MCF 10A (cell line): ENCODE measurements at places on chromosomes 16 and 17. TPM values are rescaled to one million over a fixed set of nuclear protein-coding genes. Genes with fewer than 3 reads are reported as not detected.
A peak's percentile ranks its signal among the peaks of the same experiment; 100 is the strongest.

- H3K36me3 ChIP-seq = peaks cover 42% of the 10 kb centered on the region
- H3K27ac ChIP-seq = peak overlapping the region; percentile 74
- H3K4me3 ChIP-seq = peak overlapping the region; percentile 90
- H3K27me3 ChIP-seq = no peaks in the 10 kb centered on the region
Measured at GRCh38 chr17:68248891-68249290, 1.0 kb downstream of the AMZ2 start.

- H3K36me3 ChIP-seq = no peaks in the 10 kb centered on the region
- no peak overlapping the region for H3K4me3 ChIP-seq
- DNase-seq = no peak
- H3K27ac ChIP-seq = no peak overlapping the region
- H3K27me3 ChIP-seq = no peaks in the 10 kb centered on the region
- no peaks in the 10 kb centered on the region for H3K4me1 ChIP-seq
Measured at GRCh38 chr16:1047801-1048200, 24.7 kb upstream of the SSTR5 start.

The TBC1D24 gene
- 7.6 and 8.1 TPM in 2 replicates for total RNA-seq

- no peak for DNase-seq
- peaks cover 6% of the 10 kb centered on the region for H3K4me1 ChIP-seq
- H3K27me3 ChIP-seq = no peaks in the 10 kb centered on the region
- no peaks in the 10 kb centered on the region for H3K36me3 ChIP-seq
- no peak overlapping the region for H3K27ac ChIP-seq
Measured at GRCh38 chr17:78258323-78259191, 27.1 kb downstream of the TMEM235 start.

DNA sequence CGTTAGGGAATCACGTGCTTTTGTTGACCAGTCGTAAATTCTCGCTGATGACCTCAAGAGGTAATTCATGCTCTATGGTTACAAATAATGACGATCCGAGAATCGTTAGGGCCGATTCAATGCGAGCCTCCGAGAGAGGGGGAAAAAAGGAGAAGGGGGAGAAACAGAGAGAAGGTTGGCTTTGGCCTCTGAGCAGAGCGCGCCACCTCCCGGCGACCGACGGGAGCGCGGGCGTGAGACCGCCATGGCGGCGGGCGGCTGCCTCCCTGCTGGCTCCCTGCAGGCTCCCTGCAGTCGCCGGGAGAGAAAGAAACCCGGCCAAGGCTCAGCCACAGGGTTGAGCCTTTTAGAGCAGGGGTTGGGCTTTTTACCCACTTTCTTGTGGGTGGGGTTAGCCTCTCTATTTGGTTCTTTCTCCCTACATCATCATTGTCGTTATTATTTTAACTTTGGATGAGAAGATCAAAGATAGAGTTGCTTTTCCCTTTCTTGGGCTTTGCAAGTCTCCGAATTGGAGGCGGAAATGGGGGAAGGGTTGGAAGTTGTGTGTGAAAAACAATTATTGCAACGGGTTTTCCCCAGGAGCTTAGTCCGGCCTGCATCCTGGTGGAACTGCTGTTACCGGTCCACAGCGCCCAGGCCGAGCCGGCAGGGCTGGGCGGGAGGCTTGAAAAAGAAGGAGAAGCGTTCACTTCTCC, 410 bp upstream of the HOXB5 start:
- H3K27me3 ChIP-seq = peaks cover 26% of the 10 kb centered on the region
- no peak overlapping the region for H3K27ac ChIP-seq
- H3K4me3 ChIP-seq = peak overlapping the region; percentile 65
- no peaks in the 10 kb centered on the region for H3K36me3 ChIP-seq

GRCh38 chr17:82832881-82833475, 6.8 kb downstream of the ZNF750 start:
- DNase-seq = no peak
- peaks cover 34% of the 10 kb centered on the region for H3K36me3 ChIP-seq
- H3K27ac ChIP-seq = no peak overlapping the region
- H3K4me1 ChIP-seq = peaks cover 12% of the 10 kb centered on the region

DNA sequence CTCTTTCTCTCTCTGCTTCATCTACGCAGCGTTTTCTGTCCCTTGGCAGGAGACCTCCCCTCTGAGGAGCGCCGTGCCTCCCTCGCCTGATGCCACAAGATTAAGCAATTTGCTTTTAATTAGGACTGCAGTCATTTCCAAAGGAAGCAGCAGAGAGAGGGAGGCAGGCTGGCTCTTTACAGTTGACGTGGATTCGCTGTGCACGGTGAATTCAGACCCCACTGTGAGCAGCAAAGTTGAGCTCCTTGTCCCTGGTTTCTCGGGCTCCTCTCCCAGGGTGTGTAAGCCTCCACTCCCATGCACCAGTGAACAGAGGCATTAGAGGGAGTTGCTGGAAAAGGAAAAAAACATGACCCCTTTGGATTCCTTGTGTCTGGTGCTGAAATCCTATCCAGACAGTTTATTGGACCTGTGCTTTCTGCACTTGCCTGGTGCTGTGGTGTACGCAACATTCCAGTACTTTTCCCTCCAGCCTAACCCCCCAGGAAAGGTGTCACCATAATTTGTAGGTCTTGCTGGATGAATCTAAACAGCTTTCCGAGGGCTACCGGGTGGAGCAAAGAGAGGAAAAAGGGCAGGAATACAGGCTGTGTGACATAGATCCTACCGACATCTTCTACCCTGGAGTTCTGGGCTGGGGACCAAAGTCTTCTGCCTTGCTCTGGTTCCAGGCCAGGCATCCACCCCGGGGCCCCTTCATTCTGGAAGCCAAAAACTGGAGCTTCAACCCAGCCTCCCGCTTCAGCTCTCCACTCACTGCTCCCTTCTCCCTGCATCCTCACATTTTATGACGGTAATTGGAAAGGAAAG, 171.0 kb downstream of the MAF start:
- no peaks in the 10 kb centered on the region for H3K27me3 ChIP-seq
- H3K27ac ChIP-seq = no peak overlapping the region
- H3K4me3 ChIP-seq = no peak overlapping the region
- H3K36me3 ChIP-seq = no peaks in the 10 kb centered on the region
- DNase-seq = no peak
- H3K4me1 ChIP-seq = no peaks in the 10 kb centered on the region

- H3K36me3 ChIP-seq = no peaks in the 10 kb centered on the region
- peak overlapping the region; percentile 41 for H3K4me3 ChIP-seq
- no peaks in the 10 kb centered on the region for H3K27me3 ChIP-seq
- H3K4me1 ChIP-seq = peaks cover 39% of the 10 kb centered on the region
Measured at GRCh38 chr17:69757688-69758430, 317.2 kb upstream of the KCNJ16 start.

GRCh38 chr16:79768276-79768970, 167.9 kb upstream of the MAF start:
- H3K36me3 ChIP-seq = no peaks in the 10 kb centered on the region
- peaks cover 10% of the 10 kb centered on the region for H3K4me1 ChIP-seq
- no peaks in the 10 kb centered on the region for H3K27me3 ChIP-seq
- H3K4me3 ChIP-seq = no peak overlapping the region
- no peak overlapping the region for H3K27ac ChIP-seq

GRCh38 chr17:10772425-10773380, 31.2 kb downstream of the TMEM238L start:
- H3K4me3 ChIP-seq = no peak overlapping the region
- no peaks in the 10 kb centered on the region for H3K36me3 ChIP-seq
- no peaks in the 10 kb centered on the region for H3K27me3 ChIP-seq
- H3K27ac ChIP-seq = no peak overlapping the region
- DNase-seq = peak; percentile 48
- no peaks in the 10 kb centered on the region for H3K4me1 ChIP-seq

The TBC1D3 gene
- total RNA-seq = 3.6 TPM in 1 of 2 replicates, not detected in the other

DNA sequence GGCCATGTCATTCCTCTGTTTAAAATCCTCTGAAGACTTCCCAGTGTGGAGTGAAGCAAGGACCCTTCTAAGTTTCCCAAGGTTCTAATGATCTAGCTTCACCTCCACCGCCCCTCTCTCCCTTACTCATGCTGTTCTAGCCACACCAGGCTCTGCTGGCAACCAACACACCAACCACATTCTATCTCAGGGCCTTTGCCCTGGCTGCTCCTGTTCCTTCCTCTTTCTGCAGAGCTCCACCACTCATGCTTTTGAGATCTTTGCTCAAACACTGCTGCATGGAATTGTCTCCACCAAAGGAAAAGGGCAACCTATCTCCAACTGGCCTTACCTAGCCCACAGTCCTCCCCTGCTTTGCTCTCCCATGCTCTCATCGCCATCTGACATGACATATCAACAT, 128.7 kb downstream of the XYLT1 start:
- no peak overlapping the region for H3K27ac ChIP-seq
- H3K4me1 ChIP-seq = no peaks in the 10 kb centered on the region
- no peak overlapping the region for H3K4me3 ChIP-seq
- DNase-seq = no peak
- no peaks in the 10 kb centered on the region for H3K36me3 ChIP-seq

The NGFR gene
- 0.22 and 0.26 TPM in 2 replicates for total RNA-seq

DNA sequence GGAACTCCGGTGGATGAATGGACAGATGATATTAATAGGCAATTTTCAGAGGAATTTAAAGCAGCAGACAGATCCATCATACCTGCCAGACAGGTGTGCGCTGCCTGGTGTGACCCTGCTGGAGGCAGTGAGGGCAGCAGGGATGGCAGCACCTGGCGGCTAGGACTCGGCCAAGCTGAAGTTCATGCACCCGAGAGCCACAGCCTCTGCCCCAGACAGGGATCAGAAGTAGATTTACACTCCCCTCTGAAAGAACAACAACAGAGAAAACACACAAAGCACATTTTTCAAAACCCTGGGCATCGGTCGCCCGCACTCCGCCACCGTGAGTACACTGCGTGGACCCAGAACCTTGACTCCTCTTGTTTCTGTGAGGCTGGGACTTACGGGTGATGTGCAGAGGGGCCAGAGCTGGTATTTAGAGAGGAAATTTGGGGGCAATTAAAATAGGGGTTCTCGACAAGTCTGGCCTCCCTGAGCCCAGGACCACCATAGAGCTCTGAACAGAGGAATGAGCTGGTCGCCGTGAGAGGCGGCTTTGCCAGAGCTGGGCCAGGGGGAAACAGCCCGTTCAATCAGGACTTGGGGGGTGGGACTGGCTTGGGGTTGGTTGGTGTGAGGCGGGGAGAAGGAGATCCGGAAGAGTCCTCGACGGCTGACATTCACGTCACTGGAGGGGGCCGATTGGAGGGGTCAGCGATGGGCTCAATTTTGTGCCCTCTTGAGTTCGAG, 101.0 kb downstream of the METRNL start:
- no peak overlapping the region for H3K4me3 ChIP-seq
- H3K4me1 ChIP-seq = no peaks in the 10 kb centered on the region
- no peaks in the 10 kb centered on the region for H3K36me3 ChIP-seq
- no peak overlapping the region for H3K27ac ChIP-seq

DNA sequence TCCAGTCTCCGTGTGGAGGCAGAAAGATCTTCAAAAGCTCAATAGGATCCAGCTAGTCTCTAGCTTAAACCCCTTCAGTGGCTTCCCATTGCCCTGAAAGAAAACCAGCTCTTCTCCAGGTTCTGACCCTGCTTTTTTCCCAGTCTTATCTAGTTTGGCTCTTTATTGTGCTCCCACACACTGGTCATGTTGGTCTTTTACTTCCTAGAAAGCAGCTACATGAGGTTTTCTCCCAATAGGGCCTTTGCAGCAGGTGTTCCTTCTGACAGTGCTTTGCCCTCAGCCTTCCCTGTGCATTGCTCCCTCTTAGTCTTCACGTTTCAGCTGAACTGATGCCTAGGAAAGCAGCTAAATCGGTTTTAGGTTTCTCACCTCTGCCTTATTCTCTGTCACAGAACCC, 21.7 kb upstream of the ABCA3 start:
- peaks cover 14% of the 10 kb centered on the region for H3K4me1 ChIP-seq
- H3K4me3 ChIP-seq = no peak overlapping the region
- H3K27ac ChIP-seq = no peak overlapping the region
- no peak for DNase-seq

The SCIMP gene
- total RNA-seq = not detected in 2 replicates

DNA sequence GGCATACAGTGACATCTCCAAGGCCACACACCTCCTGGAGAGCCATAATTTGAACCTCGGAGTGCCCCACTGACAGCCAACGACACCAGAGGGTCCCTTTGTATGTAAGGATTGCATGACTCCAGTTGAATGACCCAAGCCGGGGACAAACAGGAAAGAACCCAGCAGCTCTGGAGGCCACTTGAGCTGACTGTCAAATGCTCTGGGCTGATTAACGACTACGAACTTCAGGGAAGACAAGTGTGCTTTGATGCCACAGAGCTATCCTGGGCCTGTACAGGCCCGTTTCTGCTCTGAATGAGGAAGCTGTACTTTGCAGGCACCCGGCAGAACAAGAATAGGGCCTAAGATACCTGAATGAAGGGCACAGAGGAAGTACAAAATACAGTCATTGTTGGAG, 404.6 kb downstream of the SLC39A11 start:
- H3K4me3 ChIP-seq = no peak overlapping the region

The SMIM36 gene
- total RNA-seq = not detected in 2 replicates

The RNF157 gene
- 0.17 and 0.44 TPM in 2 replicates for total RNA-seq

- no peak overlapping the region for H3K27ac ChIP-seq
- peaks cover 74% of the 10 kb centered on the region for H3K27me3 ChIP-seq
- H3K4me1 ChIP-seq = peaks cover 6% of the 10 kb centered on the region
- no peak for DNase-seq
- H3K36me3 ChIP-seq = no peaks in the 10 kb centered on the region
- H3K4me3 ChIP-seq = peak overlapping the region; percentile 83
Measured at GRCh38 chr17:49967621-49968404, 1.2 kb upstream of the DLX4 start.

The HOXB3 gene
- 0.79 and 0.88 TPM in 2 replicates for total RNA-seq

GRCh38 chr16:53681354-53681753, 22.3 kb downstream of the RPGRIP1L start:
- no peaks in the 10 kb centered on the region for H3K27me3 ChIP-seq
- H3K27ac ChIP-seq = no peak overlapping the region
- peaks cover 40% of the 10 kb centered on the region for H3K36me3 ChIP-seq
- H3K4me1 ChIP-seq = peaks cover 5% of the 10 kb centered on the region

The TBC1D3L gene
- 11.3 and 13.9 TPM in 2 replicates for total RNA-seq

DNA sequence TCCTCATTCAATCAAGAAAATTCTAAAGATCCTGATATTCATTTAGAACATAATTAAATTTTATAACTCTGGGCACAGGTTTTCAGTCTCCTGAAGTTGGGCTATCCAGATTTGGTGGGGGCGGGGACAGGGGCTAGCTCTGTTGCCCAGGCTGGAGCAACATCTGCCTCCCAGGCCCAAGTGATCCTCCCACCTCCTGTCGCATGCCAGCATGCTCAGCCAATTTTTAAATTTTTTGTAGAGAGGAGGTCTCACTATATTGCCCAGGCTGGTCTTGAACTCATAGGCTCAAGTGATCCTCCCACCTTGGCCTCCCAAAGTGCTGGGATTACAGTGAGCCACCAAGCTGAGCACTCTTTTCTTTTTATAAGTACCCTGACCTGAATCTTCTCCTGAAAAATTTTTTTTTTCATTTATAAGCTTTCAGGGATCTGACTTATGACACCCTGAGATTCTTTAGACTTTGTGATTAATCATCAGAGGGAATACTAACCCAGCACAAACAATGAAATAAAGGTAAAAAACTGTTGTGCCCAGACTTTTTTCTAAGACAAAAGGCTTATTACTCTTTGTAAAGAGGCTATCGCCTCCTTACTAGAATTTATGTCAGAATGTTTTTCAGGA, 62.6 kb downstream of the TUBD1 start:
- peak; percentile 72 for DNase-seq
- H3K36me3 ChIP-seq = peaks cover 3% of the 10 kb centered on the region
- peak overlapping the region; percentile 61 for H3K4me3 ChIP-seq
- peaks cover 24% of the 10 kb centered on the region for H3K4me1 ChIP-seq
- H3K27ac ChIP-seq = peak overlapping the region; percentile 94

The TNP2 gene
- not detected in 2 replicates for total RNA-seq

- no peaks in the 10 kb centered on the region for H3K27me3 ChIP-seq
- no peak overlapping the region for H3K4me3 ChIP-seq
- DNase-seq = no peak
- no peaks in the 10 kb centered on the region for H3K4me1 ChIP-seq
Measured at GRCh38 chr16:25750488-25751216, 58.9 kb downstream of the HS3ST4 start.
